Activated T-cell treated with anti-CD3 and anti-CD28 coated beads for 24 hours (primary cell): ENCODE measurements at places on chromosomes 11 and 22.

DNA sequence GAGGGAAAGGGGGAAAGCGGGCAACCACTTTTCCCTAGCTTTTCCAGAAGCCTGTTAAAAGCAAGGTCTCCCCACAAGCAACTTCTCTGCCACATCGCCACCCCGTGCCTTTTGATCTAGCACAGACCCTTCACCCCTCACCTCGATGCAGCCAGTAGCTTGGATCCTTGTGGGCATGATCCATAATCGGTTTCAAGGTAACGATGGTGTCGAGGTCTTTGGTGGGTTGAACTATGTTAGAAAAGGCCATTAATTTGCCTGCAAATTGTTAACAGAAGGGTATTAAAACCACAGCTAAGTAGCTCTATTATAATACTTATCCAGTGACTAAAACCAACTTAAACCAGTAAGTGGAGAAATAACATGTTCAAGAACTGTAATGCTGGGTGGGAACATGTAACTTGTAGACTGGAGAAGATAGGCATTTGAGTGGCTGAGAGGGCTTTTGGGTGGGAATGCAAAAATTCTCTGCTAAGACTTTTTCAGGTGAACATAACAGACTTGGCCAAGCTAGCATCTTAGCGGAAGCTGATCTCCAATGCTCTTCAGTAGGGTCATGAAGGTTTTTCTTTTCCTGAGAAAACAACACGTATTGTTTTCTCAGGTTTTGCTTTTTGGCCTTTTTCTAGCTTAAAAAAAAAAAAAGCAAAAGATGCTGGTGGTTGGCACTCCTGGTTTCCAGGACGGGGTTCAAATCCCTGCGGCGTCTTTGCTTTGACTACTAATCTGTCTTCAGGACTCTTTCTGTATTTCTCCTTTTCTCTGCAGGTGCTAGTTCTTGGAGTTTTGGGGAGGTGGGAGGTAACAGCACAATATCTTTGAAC lies 6.8 kb downstream of the MALAT1 start:
- DNase-seq, result no peak

DNA sequence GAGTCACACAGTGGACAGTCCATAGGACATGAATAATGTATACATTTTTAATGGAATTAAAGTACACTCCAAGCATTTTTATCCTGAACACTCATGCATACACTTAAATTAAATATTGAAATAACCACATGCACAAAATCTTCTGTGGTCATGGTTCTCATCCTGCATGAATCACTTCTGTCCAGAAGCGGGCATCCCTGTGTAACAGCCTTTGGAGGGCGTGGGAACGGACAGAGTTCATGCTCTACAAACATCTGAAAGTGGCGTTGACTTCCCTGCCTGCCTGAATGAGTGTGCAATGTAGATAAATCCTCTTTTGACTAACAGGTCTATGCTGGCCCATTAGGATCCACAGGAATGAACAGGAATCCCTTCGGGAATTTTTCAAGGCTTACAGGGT lies 780.2 kb downstream of the BRD1 start:
- DNase-seq, result no peak

GRCh38 chr11:97965849-97966646 lies 1054.7 kb upstream of the CNTN5 start:
- no peak for DNase-seq

GRCh38 chr22:20396639-20397038 lies 2.7 kb downstream of the ZNF74 start:
- DNase-seq, result no peak

- DNase-seq, result no peak
Observed at GRCh38 chr11:58509748-58510147, 1.8 kb upstream of the OR5B21 start.

DNA sequence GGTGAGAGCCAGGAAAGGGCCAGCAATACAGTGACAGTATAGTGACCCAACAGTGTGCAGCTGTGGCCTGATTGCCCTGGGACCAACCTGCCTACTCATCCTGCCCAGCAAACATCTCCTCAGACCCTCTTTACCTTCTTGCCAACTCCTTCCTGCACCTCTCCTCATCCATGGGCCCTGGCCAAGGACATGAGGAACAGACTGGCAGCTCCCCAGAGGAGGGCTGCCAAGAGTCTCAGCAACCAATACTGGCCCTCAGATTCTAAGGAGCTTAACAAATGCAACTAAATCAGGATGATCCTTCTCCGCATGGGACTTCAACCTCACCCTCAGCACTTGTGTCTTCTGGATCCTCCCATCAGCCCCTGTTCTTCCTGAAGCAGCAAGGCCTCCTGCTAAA lies 77.0 kb downstream of the RPL27A start:
- DNase-seq, result no peak

DNA sequence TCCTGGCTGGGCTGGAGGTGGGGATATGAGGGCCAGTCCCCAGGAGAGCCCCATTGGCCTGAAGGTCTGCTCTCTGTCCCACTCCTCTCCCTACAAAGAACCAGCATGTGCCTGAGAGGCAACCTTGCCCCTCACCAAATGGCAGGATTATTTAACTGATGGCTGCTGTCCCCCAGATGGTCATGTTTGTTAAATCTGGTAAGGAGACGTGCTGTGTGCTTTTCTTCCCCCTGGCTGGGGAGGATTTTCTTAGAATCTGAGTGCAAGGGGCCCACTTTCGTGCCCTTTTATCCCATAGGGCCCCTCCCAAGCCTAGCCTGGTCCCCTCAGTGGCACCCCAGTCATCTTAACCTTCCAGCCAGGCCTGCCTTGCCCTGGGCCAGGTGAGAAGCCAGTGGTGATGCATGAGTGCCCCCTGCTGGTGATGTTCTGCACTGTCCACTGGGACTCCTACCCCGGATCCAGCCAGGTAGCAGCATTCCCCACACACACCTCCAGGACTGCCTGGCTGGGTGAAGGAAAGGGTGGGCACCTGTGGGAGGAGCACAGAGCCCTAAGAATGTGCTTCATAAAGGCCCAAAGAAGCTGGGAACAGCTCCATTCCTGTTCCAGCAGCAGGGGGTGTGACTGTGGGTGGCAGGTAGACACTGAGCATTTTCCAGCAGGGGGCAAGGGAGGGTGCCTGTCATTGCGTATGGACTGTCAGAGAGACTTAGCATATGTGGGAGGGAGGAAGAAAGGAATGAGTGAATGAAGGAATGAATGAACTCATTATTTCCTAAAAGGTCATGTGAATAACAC lies 28.9 kb downstream of the MFNG start:
- peak; percentile 77 for DNase-seq

DNA sequence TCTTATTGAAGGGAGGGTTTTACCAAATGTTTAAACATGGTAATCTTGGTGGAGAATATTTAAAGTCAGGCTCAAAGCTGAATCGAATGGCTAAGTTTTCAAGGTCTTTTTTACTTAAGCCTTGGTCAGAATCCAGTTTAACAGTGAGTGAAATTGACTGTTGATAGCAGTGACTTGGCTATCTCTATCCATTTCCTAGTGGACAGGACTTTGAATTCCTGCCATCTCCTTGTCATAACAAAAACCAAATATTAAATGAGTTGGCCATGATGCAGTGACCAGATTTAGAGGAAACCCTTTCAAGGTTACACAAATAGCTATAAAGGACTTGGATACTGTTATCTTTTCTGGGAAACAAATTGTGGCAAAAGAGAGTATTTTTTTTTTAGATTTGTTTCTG lies 92.0 kb downstream of the JRKL start:
- DNase-seq, result no peak

GRCh38 chr22:35325209-35325608 lies 25.5 kb downstream of the TOM1 start:
- DNase-seq, result no peak

DNA sequence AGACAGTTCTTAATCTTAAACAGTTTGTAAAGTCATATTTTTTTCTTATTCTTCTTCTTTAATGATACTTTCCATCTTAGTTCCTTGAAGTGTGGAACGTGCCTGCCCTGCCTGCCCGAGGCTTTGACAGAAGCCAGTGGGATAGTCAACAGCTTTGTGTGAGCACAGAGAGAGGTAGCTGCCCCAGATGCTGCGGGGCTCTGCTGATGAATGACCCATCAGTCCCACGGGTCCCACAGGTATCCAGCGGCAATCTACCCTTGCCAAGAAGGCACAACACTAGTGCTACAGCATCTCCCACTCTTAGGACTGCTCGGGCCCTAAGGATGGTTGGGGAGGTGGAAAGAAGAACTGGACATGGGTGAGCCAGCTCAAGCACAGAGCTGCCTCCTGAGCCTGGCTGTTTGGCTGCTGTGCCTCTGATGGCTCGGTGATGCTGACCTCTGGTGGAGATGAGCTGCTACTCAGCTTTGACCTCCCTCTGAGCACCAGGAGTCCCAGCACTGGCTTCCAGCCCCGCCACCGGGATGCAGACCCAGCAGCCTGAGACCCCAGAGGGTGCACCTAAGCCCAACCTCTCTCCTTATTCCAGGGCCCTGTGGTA lies 11.8 kb upstream of the APLNR start:
- no peak for DNase-seq

- DNase-seq, result no peak
Observed at GRCh38 chr11:110968348-110969062, 256.3 kb upstream of the ARHGAP20 start.

GRCh38 chr11:35276396-35277145 lies 137.6 kb downstream of the CD44 start:
- no peak for DNase-seq

GRCh38 chr11:117554601-117555333 lies 227.1 kb downstream of the CEP164 start:
- DNase-seq, result no peak

GRCh38 chr11:10044618-10045017 lies 249.4 kb downstream of the SBF2 start:
- DNase-seq, result no peak

- DNase-seq, result no peak
Observed at GRCh38 chr11:111801135-111801534, 34.9 kb upstream of the PPP2R1B start.

- peak; percentile 13 for DNase-seq
Observed at GRCh38 chr11:34926101-34926830, 9.8 kb downstream of the PDHX start.
